Kidney capillary endothelial cell (primary cell): ENCODE measurements at places on chromosomes 16 and 17.

GRCh38 chr16:50706250-50706649 lies 12.8 kb downstream of the NOD2 start:
- DNase-seq = no peak

- DNase-seq = no peak
Measured at GRCh38 chr17:40821536-40821935, 878 bp downstream of the KRT10 start.

DNA sequence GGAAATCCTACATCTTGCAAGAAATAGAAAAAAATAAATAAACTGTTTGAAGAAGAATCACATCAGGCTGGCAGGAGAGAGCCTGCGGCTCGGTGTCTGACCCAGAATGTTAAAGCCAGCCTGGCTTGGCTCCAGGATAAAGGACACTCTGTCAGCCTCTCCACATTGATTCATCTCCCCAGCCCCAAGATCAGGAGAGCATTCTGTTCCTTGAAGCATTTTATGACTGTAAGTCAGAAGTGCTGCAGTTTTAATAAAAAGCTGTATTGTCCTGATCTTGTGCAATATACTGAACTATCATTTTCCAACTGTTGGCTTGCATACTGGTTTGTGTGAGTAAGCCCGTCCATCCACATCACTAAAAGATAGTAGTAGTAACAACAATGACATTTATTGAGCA lies 426.6 kb downstream of the HAPSTR1 start:
- DNase-seq = no peak

- no peak for DNase-seq
Measured at GRCh38 chr16:17318238-17318637, 152.5 kb downstream of the XYLT1 start.

DNA sequence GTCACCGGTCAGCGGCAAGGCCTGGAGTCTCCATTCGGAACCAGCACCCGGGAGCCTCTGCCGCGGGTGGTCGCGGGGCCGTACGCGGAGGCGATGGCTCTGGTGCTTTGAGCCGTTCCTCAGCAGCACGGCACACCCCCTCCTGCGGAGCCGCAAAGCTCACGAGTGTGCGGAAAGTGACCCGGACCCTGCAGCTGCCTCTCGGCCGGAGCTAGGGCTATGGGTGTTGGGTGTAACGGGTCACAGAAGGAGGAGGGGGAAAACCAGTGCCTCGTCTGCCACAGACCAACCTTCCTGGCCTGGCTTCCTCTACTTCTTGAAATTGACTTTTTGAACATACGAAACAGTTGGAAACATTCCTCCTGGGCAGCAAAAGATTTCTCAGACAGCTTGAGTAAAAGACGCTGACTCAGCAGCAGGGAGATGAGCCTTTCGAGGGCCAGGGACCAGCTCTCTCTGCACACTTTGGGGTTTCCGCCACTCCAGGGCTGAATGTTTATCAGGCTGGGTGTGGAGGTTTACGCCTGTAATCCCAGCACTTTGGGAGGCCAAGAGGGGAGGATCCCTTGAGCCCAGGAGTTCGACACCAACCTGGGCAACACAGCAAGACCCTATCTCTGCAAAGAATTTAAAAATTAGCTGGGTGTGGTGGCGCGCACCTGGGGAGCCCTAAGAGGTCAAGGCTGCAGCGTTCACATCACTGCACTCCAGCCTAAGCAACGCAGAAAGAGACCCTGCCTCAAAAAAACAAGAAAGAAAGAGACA lies 26.4 kb upstream of the PITPNA start:
- DNase-seq = no peak
